Stimulated activated effector memory CD8-positive, alpha-beta T cell treated with anti-CD3 and anti-CD28 coated beads, Interleukin-12 subunit alpha, Interleukin-12 subunit beta, amount 100 ng/mL, for 72 hours (primary cell): ENCODE measurements at places on chromosomes 4 and X.

- DNase-seq, result no peak
Observed at GRCh38 chrX:7019555-7019954, 128.0 kb upstream of the STS start.

DNA sequence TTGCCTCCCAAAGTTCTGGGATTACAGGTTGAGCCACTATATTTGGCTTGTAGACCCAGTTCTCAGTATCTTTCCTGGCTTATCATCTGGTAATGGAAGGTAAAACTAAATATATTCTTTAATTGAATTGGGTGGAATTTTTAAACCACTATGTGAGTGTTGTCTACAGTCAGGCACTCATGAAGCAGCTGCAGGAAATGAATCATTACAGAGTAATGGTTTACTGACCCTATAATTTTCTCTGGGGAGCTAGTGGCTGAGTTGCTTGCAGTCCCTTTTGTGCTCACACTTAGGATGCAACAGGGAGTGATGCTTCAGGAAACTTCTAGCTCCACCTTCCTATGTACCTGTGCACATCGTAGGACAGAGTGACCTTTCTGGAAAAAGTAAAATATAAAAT, 4.1 kb upstream of the UGT2B7 start:
- DNase-seq, result no peak

DNA sequence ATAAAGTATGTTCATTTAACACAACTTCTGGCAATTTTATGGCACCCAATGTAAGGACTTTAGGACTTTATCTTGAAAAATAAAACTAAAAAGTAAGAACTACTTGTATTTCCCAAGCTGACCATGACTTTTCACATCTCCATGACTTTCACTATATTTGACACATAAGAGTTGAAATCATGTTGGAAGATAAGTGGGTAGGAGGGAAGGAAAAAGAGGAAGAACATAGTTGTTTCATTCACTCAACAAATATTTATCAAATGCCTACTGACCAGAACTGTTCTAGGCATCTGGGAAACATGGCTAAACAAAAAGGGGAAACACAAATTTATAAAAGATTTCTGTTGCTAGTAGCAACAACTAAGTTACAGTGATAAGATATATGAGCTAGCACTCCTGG, 16.0 kb downstream of the SCLT1 start:
- no peak for DNase-seq

DNA sequence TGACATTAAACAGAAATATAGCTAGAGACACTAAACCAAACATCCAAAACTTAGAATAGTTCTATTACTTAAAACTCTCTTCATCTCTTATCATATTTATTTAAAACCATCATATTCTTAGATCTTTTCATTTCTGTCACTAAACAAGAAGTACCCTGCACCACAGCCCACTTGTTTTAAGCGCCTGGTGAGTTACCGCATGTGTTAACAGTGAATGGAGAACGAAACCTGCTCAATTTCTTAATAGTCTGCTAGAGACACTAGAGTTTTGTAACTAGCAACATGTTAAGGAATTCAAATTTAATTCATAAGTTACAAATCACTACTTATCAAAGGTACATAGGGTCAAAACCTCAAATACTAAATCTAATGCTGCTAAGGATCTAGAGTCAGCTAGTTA, 111.5 kb downstream of the FBXW7 start:
- no peak for DNase-seq

DNA sequence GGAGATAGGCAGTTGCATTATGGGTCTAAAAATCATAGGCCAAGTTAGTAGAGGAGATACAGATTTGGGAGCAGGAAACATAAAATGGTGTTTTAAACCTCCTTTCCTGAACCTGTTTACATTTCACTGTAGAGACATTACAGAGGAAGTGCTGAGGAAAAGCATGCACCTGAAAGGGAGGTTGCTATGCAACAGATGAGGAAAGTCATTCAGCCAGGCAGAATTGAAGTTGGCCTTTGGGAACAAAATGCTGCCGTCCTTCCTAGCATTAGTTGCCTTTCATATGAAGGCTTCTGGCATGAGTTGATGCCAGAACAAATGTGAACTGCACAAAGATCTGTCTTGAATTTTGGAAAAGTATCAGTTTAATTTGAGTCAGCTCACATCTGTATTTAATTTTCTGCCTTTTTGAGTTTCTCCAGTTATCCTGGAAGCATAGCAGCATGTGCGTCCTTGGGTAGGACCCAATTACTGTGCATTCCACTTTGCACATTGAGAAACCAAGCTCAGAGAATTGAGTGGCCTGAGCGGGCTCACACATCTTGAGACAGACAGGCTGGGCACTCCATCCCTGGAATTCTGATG, 38.2 kb downstream of the MAGED1 start:
- no peak for DNase-seq

DNA sequence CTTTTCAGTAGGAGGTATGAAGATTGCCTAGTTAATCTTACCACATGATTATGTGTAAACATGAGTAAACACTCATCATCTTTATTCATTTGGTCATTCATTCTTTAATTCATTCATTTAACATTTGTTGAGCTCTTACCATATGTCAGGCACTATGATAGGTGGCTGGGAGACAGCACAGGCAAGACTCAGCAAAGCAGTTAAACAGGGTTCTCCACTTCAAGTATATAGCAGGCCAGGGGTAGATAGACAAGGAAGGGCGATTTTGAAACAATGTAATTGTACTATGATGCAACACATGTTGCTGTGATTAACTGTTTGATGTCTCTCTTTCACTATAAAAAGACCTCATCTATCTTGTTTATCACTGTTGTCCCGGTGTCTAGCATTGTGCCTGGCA, 84.3 kb upstream of the GPR101 start:
- DNase-seq, result no peak

- no peak for DNase-seq
Observed at GRCh38 chr4:13464543-13464942, 19.6 kb downstream of the RAB28 start.

DNA sequence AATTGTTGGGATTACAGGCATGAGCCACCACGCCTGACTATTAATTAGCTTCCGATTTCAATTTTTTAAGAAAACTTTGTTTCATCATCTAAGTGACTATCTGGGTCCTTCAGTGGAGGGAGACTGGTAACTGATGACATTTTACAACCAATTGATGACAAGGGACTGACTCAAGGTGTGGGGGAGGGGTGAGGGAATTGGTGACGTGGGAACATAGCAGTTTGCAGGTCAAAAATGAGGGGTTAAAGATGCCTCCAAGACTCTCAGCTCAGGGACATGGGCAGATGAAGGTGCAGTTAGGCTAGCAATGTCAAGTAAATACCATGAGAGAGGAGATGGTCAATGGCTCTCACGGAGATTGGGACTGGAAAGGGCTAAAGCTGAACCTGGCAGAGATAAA, 5.7 kb upstream of the FAM9C start:
- DNase-seq, result no peak

DNA sequence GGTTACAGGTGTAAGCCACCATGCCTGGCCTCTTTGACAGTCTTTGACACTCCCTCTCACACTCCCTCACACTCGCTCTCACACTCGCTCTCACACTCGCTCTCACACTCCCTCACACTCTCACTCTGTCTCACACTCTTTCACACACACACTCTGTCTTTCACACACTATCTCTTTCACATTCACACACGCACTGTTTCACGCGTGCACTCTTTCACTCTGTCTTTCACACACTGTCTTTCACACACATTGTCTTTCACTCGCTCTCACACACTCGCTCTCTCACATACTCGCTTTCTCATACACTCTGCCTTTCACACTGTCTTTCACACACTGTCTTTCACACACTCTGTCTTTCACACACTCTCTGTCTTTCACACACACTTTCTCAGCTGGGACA, 167.1 kb upstream of the CXCL13 start:
- DNase-seq, result no peak

GRCh38 chr4:99868126-99868596, 26.1 kb downstream of the LAMTOR3 start:
- DNase-seq, result no peak

GRCh38 chr4:176052744-176053143, 12.9 kb upstream of the WDR17 start:
- DNase-seq, result no peak

DNA sequence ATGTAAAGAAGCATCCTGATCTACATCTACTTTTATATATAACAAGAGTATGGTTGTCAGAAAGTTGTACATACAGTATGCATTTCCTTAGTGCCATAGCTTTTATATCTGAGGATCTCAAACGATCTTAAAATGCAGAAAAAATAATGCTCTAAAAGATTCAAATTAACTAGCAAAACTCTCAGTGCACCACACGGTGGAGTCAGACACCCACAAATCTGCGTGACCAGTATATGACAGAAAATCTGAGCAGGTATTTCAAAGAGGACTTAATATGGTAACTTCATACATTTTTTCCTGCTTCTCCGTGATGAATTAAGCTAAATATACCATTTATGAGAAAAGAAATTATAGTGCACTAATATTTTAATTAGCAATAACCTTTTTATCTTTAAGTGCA, 803.0 kb downstream of the DMD start:
- no peak for DNase-seq

DNA sequence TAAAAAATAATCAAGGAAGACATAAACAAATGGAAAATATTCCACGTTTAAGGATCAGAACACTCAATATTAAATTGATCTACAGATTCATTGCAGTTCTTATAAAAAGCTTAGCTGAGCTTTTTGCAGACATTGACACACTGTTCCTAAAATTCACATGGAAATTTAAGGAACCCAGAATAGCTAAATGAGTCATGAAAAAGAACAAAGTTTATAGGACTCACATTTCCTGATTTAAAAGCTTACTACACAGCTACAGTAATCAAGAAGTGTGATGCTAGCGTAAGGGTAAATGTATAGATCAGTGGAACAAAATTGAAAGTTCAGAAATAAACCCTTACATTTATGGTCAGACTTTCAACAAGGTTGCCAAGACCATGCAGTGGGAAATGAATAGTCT, 33.1 kb downstream of the NSUN7 start:
- no peak for DNase-seq

- no peak for DNase-seq
Observed at GRCh38 chr4:129804461-129804981, 708.6 kb downstream of the C4orf33 start.

- peak; percentile 2 for DNase-seq
Observed at GRCh38 chr4:2796849-2797544, 4.1 kb downstream of the SH3BP2 start.

DNA sequence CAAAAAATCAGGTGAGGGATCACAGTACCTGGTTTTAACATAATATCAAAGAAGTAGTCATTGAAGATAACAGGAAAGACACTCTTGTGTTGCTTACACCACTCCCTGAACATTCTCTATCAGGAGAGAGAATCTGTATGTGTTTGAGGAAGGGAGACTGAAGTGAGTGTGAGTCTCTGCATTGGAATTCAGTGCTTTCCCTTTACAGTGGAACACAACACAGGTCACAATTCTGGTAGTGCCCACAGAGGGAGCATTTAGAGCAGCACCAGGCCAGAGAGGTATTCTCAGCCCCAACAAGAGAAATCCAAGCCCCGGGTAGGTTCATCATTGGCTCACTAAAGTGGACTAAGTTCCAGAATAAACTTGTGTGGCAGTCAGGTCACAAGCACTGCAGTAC, 64.7 kb upstream of the UBQLN2 start:
- no peak for DNase-seq

- no peak for DNase-seq
Observed at GRCh38 chr4:73036123-73036522, 33.4 kb downstream of the COX18 start.

- DNase-seq, result no peak
Observed at GRCh38 chr4:99361899-99362275, 9.3 kb upstream of the ADH1C start.

GRCh38 chrX:116342903-116343302, 93.5 kb upstream of the SLC6A14 start:
- no peak for DNase-seq

DNA sequence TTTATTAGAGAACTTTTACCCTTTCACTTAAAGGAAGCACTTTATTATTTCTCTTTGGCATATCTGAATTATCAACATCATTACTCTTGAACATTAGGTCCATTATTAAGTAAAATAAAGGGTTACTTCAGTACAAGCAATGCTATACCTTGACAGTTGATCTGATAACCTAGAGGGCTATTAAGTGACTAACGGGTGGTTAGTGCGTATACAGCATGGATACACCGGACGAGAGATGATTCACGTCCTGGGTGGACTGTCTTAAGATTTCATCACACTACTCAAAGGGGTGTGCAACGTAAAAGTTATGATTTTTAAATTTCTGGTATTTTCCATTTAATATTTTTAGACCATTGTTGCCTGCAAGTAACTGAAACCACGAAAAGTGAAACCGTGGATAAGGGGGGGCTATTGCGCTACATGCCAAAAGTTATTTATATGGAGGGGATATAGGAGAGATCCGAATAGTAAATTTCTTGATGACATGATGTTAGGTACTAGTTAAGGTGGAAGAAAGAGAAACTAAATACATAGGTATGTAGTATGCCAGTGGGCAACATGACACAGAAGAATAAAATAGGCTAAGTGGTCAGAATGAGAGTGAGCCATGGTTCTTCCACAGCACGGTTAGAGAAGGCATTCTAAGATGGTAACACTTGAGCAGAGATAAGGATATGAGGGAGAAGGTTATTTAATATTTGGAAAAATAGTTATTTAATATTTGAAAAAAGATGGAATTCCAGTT, 230.8 kb upstream of the ANKRD50 start:
- no peak for DNase-seq

DNA sequence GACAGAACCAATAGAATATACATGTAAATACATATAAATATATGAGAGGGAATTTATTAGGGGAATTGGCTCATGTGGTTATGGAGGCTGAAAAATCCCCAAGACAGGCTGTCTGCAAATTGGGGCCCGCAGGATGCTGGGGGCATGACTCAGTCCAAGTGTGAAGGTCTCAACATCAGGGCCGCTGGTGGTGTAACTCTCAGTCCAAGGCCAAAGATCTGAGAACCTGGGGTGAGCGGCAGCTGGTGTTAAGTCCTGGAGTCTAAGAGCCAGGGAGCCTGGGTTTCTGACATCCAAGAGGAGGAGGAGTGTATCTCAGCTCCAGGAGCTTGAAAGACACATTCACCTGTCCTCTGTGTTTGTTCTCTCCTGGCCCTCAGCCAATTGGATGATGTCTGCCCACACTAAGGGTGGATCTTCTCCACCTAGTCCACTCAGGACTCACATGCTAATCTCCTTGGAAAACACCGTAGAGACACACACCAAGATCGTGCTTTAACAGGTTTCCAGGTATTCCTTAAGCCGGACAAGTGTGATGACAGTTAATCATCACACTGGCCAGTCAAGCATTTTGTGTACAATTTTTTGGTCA, 28.9 kb downstream of the TIGD2 start:
- DNase-seq, result no peak

DNA sequence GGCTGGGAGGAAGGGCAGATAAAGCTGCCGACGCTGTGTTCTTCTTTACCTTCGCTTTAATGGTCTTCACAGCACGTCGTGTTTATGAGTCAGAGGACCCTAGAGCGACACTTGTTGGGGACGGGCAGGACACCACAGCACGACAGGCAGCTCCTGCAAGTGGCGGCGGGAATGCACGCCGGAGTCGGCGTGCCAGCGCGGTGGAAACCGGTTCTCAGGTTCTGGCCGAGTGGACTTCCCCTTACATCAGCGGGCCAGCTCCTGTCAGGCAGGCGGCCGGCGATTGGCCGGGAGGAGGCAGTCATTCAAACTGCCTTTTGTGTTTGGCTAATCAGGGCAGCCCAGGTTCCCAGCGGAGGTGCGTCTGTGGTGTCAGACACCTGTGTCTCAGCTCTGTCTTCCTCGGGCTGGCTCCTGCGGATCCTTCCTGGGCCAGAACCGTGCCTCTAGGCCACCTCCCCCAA, 150.9 kb downstream of the SHROOM3 start:
- no peak for DNase-seq

GRCh38 chrX:33339219-33339618, 127.9 kb upstream of the DMD start:
- no peak for DNase-seq
